ENCODE measurements at places on chromosomes 16 and 17. TPM values are rescaled to one million over a fixed set of nuclear protein-coding genes. Genes with fewer than 3 reads are reported as not detected.

The UTS2R gene
- not detected for total RNA-seq

The NUDT7 gene
- 3.8 TPM for total RNA-seq

The CCDC40 gene
- total RNA-seq = 0.69 TPM

The SPNS3 gene
- 5.8 TPM for total RNA-seq

The CLEC3A gene
- not detected for total RNA-seq

GRCh38 chr16:29644973-29645693 is 17.9 kb upstream of the SPN start:
- peak overlapping the region; percentile 40 for H3K4me3 ChIP-seq
- H3K27me3 ChIP-seq = no peaks in the 10 kb centered on the region
- peaks cover 28% of the 10 kb centered on the region for H3K4me1 ChIP-seq
- ATAC-seq = peak; percentile 24
- peak overlapping the region; percentile 31 for H3K27ac ChIP-seq

- no peak overlapping the region for H3K4me3 ChIP-seq
- peaks cover 15% of the 10 kb centered on the region for H3K4me1 ChIP-seq
- no peak for ATAC-seq
- H3K27ac ChIP-seq = no peak overlapping the region
- peaks cover 11% of the 10 kb centered on the region for H3K36me3 ChIP-seq
- no peaks in the 10 kb centered on the region for H3K27me3 ChIP-seq
Measured at GRCh38 chr16:11972128-11972527, 4.4 kb upstream of the SNX29 start.

GRCh38 chr17:6232732-6233101 is 162.5 kb downstream of the WSCD1 start:
- H3K36me3 ChIP-seq = no peaks in the 10 kb centered on the region
- no peaks in the 10 kb centered on the region for H3K4me1 ChIP-seq
- no peak for ATAC-seq

DNA sequence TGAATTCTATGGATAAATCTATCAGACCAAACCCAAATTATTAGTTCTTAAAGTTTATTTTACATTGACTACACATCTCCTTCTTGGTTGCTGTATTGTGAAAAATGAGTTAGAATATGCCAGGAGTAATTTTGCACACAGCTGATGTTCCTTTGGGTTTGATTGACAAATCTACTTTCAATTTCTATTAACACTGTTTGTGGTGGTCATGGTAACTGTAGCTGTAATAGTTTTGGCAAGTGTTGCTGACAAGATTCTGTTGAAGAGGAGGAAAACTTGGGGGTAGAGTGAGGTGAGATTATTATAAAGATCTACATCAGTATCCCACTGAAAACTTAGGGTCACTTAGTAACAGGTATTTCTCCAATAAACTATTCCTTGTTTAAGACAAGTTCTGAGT is 30.3 kb downstream of the MRTFB start:
- H3K4me3 ChIP-seq = no peak overlapping the region
- no peaks in the 10 kb centered on the region for H3K27me3 ChIP-seq
- ATAC-seq = peak; percentile 44
- peak overlapping the region; percentile 18 for H3K27ac ChIP-seq
- H3K4me1 ChIP-seq = peaks cover 20% of the 10 kb centered on the region

DNA sequence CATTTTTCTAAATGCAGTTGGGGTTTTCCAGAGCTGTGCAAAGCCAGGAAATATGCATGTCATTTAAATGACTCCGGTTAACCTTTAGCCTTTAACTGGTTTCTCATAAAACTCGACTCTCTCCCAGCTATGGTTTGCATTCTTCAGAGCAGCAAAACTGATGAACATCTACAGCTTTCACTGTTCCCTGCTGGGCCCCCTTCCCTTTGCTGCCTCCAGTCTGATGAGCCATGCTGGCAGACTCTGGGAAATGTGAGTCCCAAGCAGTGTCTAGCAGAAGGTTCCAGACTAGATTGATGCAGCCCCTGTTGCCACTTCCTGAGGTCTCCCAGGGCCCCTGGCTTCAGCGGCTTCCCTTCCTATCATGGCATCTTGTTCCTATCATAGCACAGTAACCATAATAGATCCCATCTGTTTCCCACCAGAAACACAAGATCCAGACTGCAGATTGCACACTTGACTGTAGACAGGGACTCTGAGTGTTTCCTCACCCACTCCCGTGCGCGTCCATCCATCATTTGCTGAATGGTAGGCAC is 135.4 kb downstream of the CLEC16A start:
- H3K27ac ChIP-seq = peak overlapping the region; percentile 85
- no peaks in the 10 kb centered on the region for H3K27me3 ChIP-seq
- H3K36me3 ChIP-seq = peaks cover 21% of the 10 kb centered on the region
- H3K4me1 ChIP-seq = peaks cover 43% of the 10 kb centered on the region
- peak overlapping the region; percentile 67 for H3K4me3 ChIP-seq
- ATAC-seq = peak; percentile 37

DNA sequence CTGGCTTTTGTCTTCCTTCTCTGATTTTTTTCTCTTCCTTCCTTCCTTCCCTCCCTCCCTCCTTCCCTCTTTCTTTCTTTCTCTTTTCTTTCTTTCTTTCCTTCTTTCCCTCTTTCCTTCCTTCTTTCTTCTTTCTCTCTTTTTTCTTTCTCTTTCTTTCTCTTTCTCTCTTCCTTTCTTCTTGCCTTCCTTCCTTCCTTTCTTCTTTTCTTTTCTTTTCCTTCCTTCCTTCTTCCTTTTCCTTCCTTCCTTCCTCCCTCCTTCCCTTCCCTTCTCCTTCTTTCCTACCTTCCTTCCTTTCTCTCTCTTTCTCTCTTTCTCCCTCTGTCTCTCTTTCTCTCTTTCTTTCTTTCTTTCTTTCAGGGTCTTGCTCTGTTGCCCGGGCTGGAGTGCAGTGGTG is 54.4 kb downstream of the SCNN1G start:
- H3K36me3 ChIP-seq = no peaks in the 10 kb centered on the region
- H3K4me1 ChIP-seq = no peaks in the 10 kb centered on the region
- ATAC-seq = no peak
- H3K27me3 ChIP-seq = peaks cover 15% of the 10 kb centered on the region
- no peak overlapping the region for H3K27ac ChIP-seq

DNA sequence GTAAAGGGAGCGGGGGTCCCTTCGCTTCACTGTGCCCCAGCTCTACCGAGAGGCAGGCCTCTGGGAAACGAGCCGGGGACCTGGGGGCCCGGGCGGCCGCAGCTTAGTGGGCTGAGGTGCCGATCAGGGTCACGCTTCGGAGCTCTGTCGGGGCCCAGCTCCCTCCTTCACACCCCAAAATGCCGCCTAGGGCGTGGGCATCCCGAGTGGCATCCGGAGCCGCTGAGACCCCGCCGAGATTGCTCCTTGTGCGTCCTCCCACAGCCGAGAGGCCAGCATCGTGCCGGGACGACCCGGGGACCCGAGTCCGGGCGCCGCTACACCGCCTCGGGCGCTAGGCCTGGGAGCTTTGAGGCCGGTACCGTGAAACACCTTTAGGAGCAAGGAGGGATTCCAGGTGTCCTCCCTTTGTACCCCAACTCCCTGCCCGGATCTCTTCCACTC is 1.3 kb downstream of the SALL1 start:
- no peak overlapping the region for H3K4me3 ChIP-seq
- peaks cover 60% of the 10 kb centered on the region for H3K27me3 ChIP-seq

GRCh38 chr16:66604376-66605176 is at the start of gene CMTM3:
Gene CMTM3 (plus strand): TSS chr16:66604704. CDS start chr16:66604806, 102 bp downstream.
- H3K4me3 ChIP-seq = peak within 1 kb of the TSS; percentile 84
- H3K27me3 ChIP-seq = no peaks in the 10 kb centered on the region
- peak within 1 kb of the TSS; percentile 83 for H3K27ac ChIP-seq
- H3K36me3 ChIP-seq = peaks cover 20% of the 10 kb centered on the region
- ATAC-seq = peak; percentile 63
- H3K4me1 ChIP-seq = peaks cover 32% of the 10 kb centered on the region

- H3K4me1 ChIP-seq = peaks cover 12% of the 10 kb centered on the region
- peak overlapping the region; percentile 97 for H3K4me3 ChIP-seq
- peak overlapping the region; percentile 96 for H3K27ac ChIP-seq
- H3K27me3 ChIP-seq = no peaks in the 10 kb centered on the region
- H3K36me3 ChIP-seq = peaks cover 60% of the 10 kb centered on the region
Measured at GRCh38 chr16:30184096-30184890, 891 bp downstream of the CORO1A start.

DNA sequence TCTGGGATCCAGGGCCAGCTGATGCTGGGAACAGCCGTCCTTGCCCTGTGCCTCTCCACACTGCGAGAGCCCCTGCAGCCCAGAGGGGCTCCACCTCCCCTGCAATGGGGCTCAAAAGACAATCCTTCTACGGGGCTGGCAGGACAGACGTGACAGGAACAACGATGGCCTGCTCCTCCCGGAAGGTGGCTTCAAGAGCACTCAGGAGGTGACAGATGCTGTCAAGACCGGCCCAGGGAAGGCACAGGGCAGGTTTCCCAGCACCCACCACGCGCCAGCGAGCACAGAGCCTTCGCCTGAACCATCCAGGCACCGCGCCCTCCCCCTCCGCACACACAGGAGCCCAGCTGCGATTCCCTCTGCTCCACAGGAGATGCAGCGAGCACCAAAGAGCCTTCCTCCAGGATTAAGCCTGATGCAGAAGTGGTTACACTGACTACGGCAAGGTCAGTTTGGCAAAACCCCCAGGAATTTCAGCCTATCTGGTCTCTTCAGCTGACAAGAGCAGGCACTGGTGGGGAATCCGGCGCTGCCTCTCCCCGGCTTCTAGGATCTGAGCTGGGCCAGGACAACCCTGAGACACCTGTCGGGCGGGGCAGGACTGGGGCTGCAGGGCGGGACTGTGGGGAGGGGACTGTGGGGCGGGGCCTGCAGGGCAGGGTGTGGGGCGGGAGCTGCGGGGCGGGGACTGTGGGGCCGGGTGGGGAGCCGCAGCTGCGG is 103.4 kb downstream of the ZNF778 start:
- H3K27ac ChIP-seq = no peak overlapping the region
- ATAC-seq = no peak
- peaks cover 76% of the 10 kb centered on the region for H3K4me1 ChIP-seq
- peaks cover 64% of the 10 kb centered on the region for H3K36me3 ChIP-seq
- H3K27me3 ChIP-seq = no peaks in the 10 kb centered on the region
- H3K4me3 ChIP-seq = peak overlapping the region; percentile 84

GRCh38 chr16:85829171-85829719 is 29.8 kb downstream of the COX4I1 start:
- H3K27me3 ChIP-seq = peaks cover 26% of the 10 kb centered on the region
- peaks cover 4% of the 10 kb centered on the region for H3K4me1 ChIP-seq
- no peak overlapping the region for H3K27ac ChIP-seq
- H3K36me3 ChIP-seq = no peaks in the 10 kb centered on the region
- ATAC-seq = no peak

DNA sequence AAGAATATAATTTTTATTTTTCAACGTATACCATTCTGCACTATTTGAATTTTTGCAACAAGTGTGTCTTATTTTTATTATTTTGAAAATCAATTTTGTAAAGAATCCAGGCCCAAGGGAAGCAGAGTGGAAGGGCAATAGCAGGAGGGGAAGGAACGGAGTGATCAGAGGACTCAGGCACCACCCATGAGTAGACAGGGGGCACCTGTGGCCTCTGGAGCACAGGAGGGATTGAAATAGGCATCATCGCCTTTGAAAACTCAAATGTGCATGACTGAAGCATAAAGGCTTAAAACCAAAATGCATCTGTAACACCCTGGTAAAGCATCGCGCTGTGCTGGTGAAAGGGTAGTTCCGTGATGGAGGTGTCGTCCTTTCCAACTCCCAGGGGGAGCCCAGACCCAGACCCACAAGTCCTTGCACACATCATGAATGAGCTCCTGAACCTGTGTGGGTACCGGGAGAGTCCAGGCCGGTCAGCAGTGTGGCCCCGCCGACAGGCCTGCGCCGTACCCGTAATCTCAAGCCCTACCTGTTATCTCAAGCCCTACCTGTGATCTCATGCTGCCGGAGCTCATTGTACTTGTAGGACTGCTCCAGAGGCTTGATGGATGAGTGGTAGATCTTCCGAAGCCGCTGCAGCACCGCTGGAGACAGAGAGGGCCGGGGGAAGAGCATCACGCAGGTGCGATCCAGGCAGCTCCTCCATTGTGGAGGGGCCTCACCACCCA is 39.1 kb downstream of the SRL start:
- no peak for ATAC-seq
- no peak overlapping the region for H3K4me3 ChIP-seq
- no peaks in the 10 kb centered on the region for H3K27me3 ChIP-seq

DNA sequence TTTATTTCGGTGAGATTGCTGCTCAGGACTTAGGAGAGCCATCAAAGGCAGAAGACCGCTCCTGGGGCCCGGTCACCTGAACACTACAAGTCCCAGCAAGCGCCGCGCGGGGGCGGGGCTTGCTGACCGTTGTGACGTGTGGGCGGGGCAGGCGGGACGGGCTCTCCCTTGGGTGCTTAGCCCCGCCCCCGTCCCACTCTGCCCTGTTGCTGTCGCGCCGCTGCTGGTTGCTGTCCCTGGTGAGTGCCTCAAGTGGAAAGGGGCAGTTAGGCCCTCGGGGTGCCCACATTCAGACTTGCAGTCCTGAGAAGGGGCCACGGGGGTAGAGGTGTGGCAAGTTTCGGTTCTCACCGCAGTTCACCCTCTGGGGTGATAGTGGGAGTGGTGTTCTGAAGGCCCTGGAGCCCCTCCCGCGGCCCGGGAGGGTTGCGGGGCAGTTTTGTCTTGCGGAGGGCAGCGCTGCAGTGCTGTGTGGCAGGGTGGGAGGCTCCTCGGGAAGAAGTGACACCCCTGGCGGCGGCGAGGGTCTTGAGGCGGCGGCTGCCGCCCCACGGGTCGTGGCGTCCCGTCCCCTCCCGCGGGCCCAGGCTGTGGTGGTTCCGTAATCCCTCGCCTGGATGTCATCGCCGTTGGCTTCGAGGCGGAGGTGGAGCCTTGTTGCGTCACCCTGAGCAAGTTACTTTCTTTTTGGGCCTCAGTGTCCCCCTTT is at the start of gene CALCOCO2:
TSS of gene CALCOCO2 (plus strand) at position 196 of the 709 bp plus-strand sequence. CDS start 10,673 bp downstream, outside the sequence.
- peaks cover 12% of the 10 kb centered on the region for H3K4me1 ChIP-seq
- peak within 1 kb of the TSS; percentile 93 for H3K4me3 ChIP-seq
- H3K27ac ChIP-seq = peak within 1 kb of the TSS; percentile 91
- H3K36me3 ChIP-seq = peaks cover 9% of the 10 kb centered on the region
- H3K27me3 ChIP-seq = no peaks in the 10 kb centered on the region
